Vagina (tissue), 2 donors: ENCODE measurements at places on chromosomes 16 and 17.

DNA sequence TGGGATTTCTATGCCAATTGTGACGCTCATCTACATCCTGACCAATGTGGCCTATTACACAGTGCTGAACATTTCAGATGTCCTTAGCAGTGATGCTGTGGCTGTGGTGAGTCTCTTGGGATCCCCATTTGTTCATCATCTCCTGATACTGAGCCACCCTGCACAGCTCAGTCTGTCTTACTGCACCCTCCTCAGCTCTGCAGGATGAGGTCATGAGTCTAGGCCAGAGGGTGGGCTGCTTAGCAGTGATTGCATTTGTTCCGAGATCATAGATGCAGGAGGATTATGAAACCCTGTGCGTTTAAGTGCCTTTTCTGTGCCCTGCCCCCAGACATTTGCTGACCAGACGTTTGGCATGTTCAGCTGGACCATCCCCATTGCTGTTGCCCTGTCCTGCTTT, 19.5 kb downstream of the SLC7A6OS start:
- DNase-seq, result no peak

DNA sequence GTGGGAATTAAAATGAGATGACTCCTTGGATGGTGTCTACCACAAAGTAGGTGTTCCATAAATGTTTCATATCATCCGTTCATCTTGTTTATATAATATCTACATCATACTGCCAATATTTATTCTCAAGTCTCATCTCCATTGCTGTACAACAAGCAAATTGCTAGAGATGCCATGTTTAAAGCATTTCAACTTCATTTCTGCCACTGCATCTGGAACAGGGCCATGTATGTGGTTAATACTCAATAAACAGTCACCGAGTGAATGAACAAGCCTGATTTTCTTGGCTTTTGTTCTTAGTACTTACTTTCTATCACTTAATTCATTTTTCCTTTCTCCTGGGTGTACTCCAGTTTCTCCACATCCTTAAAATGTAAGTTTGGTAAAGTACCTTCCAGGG, 107.6 kb downstream of the KCNJ2 start:
- DNase-seq, result no peak

DNA sequence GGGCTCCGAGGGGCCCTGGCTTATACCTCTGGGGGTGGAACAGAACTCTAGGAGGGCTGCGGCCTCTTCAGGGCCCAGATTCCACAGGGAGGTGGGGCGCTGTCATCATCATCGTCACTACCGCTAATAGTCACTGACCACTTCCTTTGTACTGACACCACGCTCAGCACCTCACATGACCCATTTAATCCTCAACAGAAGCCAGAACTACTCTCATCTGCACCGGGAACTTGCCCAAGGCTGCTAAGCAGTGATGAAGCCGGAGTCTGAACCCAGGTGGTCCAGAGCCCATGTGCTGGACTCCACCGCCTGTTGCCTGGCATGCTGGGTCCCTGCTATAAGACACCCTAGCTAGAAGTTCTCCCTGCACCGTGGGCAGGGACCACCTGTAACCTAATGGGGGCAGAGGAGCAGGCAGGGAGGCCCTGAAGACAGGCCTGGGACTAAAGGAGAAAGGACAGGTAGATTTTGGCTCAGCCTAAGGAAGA, 12.0 kb downstream of the UNC13D start:
- DNase-seq, result no peak

DNA sequence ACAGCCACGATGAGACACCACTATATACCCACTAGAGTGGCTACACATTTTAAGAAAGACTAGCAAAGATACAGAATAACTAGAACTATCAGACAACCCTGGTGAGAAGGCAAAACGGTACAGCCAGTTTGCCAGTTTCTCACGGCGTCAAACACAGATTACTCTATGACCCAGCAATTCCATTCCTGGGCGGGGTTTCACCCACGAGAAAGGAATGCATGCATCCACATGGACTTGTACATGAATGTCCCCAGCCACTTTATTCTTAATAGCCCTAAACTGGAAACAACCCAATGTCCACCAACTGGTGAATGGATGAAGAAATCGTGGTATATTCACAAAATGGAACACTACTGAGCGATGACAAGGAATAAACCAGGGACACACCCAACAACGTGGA, 74.5 kb downstream of the MYH10 start:
- no peak for DNase-seq

DNA sequence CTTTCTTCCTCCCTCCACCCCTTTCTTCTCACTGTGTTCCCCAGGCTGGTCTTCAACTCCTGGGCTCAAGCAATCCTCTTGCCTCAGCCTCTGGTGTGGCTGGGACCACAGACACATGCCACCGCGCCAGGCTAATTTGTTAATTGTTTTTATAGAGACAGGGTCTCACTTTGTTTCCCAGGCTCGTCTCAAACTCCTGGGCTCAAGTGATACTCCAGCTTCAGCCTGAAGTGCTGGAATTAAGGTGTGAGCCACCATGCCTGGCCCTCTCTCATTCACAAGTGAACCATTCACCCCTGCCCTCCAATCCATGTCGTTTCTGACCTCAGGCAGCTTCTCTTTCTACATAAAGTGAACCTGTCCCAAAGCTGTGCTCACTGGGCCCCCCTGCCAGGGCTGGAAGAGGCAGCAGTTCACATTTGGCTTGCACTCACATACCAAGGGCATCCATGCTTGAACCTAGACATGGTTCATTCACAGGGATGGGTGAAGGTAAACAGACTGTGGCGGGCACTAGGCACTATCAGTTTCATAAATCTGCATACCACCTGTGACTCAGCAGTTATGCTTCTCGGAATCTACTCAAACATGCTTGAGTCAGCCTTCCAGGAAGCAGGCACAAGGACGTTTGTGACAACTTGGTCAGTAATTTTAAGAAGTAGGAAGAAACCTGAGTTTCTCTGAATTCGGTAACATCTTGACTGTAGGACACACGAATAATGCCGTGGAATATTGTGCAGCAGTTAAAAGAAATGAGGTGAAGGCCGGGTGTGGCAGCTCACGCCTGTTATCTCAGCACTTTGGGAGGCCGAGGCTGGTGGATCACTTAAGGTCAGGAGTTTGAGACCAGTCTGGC, 6.0 kb upstream of the RNF213 start:
- no peak for DNase-seq
